ENCODE measurements at places on chromosomes 11 and 22.

- DNase-seq: no peak
These were observed 14.6 kb upstream of the NDUFC2 start for GRCh38 chr11:78094250-78094649.

DNA sequence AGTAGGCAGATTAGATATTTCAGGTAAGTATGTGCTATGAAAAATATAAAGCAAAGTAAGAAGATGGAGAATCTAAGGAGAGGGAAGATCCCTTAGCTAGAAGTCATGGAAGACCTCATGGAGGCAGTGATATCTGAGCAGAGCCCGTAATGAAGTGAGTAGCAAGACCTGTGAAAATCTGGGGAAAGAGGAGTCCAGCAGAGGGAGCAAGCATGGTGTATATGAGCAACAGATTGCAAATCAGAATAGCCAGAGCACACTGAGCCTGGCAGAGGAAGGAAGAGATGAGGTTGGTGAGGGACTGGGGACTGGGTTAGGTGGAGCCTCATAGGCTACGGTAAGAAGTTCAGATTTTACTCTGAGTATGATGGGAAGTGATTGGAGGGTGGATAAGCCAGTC lies 9.4 kb downstream of the LHFPL7 start:
- no peak for DNase-seq

DNA sequence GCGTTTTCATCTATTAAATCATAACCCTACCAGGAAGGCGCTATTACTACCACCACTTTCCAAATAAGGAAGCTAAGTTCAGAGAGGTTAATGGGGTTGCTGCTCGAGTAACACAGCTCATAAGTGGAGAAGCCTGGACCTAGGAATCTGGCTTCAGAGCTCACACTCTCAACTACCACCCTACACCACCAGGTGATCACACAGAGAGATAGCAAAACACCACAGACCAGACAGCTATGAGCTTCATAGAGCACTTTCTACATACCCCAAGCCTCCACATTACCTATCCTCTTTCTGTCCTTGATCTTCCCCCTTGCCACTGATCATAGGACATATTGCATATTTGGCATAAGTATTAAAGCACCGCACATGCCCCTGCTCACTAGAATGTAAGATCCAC lies 65.4 kb downstream of the TIMP3 start:
- DNase-seq: no peak

- no peak for DNase-seq
These were observed 862 bp downstream of the APBB1 start for GRCh38 chr11:6417907-6418556.

DNA sequence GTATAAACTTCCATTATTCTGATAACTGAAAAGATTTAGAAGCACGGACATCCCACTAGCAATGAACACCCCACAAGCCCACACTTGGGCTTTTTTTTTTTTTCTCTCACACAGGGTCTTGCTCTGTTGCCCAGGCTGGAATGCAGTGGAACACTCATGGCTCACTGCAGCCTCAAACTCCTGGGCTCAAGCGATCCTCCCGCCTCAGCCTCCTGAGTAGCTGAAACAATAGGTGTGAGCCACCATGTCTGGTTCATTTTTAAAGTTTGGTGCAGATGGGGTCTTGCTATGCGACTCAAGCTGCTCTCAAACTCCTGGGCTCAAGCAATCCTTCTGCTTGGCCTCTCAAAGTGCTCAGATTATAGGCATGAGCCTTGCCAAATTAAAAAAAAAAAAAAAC lies 3.1 kb downstream of the RAPSN start:
- DNase-seq: no peak

DNA sequence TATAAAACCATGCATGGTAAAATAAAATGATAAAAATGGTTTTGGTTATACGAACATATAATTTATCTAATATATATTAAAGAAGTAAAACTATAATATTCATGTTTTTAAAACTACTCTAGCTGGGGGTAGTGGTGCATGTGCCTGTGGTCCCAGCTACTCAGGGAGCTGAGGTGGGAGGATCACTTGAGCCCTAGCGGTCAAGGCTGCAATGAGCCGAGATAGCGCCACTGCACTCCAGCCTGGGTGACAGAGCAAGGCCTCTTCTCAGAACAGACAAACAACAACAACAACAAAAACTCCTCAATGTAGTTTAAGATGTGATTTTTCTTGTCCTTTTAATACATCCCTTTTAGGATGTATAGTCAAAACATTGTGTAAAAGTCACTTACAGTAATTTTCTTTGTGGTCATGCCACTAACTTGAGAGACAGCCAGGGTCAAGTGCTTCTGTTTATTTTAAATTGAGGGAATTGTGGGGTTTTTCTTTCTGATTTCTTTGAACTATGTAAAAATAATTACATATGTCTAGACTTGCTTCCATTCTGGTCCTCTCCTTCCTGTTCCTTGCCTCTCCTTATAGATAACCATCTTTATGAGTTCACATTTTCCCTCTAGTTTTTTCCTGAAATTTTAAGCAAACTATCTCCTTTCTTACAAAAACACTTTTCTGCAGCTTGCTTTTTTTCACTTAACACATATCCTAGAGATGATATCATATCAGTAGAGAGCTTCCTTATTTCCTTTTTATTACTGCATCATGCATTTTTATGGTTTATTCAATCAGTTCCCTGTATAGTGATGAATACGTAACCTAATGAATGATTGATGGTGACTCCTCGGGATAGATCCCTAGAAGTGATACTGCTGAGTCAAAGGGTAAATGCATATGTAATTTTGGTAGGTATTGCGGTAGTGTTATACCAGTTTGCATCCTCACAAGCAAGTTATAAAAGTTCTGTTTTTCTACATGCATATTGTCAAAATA lies 9.1 kb downstream of the OR2AT4 start:
- no peak for DNase-seq

- DNase-seq: no peak
These were observed 89.7 kb downstream of the RELT start for GRCh38 chr11:73465871-73466270.

DNA sequence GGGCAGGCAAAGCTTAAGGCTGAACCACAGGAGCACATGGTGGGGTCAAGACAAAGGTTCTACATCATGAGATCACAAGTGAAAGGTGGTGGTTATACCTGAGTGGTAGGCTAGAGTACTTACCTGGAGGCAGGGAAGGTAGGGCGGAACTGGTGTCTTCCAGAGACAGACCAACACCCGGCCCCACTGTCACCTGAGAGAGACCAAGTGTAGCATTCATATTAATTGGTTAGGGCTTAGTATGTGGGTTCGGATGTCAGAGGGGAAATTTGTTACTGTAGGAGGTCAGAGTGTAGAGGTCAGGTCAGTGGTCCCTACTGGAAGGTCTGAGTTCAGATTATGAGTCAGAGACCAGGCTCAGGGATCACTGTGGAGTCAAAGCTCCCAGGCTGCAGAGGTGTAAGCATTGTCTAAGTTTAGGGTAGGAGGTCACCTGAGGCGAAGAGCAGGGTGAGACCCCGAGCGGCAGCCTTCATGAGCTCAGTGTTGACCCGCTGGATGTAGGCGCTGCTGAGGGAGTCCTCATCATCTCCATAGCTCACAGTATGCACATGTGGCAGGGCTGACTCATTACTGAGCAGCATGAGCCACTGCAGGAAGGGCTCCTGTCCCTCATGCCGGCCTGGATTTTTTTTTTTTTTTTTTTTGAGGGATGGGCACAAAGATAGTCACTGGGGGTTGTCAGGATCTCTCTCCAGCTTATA lies 3.2 kb downstream of the TPP1 start:
- no peak for DNase-seq

GRCh38 chr22:36325154-36326031 lies 62.4 kb downstream of the MYH9 start:
- no peak for DNase-seq

DNA sequence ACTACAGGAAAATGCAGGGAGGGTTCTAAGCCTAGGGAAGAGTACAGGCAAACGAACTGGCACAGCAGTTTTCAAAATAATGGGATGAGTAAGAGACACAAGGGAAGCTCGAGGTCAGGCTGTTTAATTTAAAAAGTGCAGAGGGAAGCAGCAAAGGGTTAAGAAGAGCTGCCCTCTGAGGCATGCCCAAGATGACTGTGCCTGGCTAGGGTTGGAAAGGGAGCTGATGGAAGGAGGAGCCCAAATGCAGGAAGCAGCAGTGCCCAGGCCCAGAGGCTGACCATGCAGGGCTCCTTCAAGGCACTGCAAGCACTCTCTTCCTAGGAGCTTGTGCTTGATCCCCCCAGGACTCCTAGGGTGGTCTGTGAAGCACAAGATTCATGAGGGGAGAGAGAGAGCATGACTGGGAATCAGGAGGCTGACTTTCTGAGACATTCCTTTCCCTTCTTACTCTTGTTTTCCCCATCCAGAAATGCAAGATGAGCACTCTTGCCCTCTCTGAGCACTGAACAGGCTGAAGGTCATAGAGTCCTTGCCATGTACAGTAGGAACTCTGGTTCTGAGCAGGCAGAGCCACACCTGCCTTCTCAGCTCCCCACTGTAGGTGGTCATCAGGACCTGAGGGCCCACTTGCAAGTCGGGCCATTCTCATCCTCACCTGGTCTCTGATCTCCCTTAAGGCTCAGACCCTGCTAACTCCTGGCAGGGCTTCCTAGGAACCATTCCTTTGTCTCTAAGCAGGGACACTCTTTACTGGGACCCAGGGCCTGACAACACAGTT lies 46.7 kb upstream of the DRD2 start:
- DNase-seq: no peak

GRCh38 chr11:126079621-126080124 lies 17.0 kb upstream of the CDON start:
- DNase-seq: no peak

DNA sequence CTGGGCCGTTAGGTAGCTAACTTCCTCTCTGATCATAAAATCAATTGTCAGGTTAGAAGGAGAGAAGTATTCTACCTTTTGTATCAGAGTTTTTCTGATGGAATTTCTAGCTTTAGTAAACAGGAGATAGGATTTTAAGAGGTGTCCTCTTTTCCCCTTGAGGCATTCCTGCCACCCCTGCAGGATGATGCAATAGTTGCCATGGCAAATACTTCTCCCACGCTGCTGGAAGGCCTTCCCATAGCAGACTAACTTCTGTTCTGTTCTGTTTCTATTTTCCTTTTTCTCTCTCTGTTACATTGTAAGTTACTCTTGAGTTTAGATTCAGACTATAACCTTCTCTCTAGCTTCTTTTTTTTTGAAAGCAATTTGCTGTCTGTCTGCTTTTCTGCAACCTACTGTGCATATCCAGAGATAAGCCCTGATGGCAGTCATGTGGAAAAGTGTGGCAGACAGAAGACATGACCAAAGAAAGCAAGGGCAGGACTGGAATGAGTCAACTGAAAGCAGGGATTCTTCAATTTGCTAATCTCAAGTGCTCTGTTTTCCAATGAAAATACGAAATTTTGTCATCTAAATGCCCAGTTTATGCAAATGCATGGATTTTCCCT lies 679.1 kb downstream of the DLG2 start:
- no peak for DNase-seq

- DNase-seq: no peak
These were observed 4.9 kb upstream of the ATP6V1E1 start for GRCh38 chr22:17633217-17633997.

Data from activated naive CD4-positive, alpha-beta T cell treated with anti-CD3 and anti-CD28 coated beads, Interleukin-2, amount 50 U/mL, for 16 hours (primary cell).